HAP-1 (cell line): ENCODE measurements at places on chromosomes 7 and 10.

- DNase-seq, result no peak
Measured at GRCh38 chr7:5701085-5701914, 80.2 kb downstream of the RNF216 start.

DNA sequence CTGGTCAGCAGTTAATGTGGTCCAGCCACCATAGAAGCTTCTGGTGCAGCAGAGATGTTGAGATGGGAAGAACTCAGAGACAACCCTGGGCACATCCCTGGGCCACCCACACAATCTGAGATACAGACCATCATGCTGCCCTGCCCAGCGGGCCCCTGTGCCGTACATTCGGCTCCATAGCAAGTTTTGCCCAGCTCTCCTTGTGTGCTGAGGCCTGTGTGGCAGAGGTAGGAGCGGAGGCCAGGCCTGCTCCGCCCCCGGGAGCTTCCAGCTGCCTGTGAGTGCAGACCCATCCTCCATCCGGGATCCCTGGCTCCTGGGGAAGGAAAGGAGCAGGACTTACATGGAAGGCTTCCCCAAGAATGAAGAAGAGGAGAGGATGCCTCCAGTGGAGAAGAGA is 140.3 kb downstream of the NEURL1 start:
- no peak for DNase-seq

GRCh38 chr7:93914581-93915066 is 6.9 kb upstream of the GNG11 start:
- no peak for DNase-seq

GRCh38 chr7:138980563-138981291 is 462 bp downstream of the KIAA1549 start:
- peak; percentile 67 for DNase-seq

DNA sequence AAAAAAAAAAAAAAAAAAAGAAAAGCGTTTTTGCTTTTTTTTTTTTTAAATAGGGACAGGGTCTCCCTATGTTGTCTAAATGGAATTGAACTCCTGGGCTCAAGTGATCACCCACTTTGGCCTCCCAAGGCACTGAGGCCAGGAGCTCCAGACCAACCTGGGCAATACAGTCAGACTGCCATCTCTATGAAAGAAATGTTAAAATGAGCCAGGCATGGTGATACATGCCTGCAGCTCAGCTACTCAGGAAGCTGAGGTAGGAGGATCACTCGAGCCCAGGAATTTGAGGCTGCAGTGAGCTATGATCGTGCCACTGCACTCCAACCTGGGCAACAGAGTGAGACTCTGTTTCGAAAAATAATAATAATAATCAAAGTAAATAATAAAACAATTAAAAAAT is 16.5 kb upstream of the LMTK2 start:
- no peak for DNase-seq

- no peak for DNase-seq
Measured at GRCh38 chr10:127408733-127409132, 140.4 kb upstream of the NPS start.

DNA sequence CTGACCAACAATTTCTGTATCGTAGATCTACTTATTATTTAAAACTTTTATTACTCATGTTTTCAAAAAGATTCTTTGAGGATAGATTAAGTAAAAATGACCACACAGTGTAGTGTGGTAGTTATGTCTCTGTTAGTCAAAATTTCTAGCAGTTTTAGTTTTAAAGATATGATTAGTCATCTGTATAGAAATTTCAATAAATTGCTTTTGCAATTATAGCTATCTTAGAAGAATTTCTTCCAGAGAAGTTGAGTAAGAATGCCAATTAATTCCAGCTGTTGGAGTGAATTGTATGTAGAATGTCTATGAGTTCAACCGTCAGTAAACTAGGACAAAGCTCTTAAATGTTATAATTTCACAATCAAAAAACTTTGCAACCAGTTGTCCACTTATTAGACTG is 229.7 kb downstream of the CDK14 start:
- DNase-seq, result no peak
